ENCODE measurements at places on chromosomes 5 and 9. TPM values are rescaled to one million over a fixed set of nuclear protein-coding genes. Genes with fewer than 3 reads are reported as not detected.

The IL7R gene
- 147 TPM for total RNA-seq

The SPATA31C1 gene
- total RNA-seq, result not detected

The TLR4 gene
- total RNA-seq, result not detected

The C5orf63 gene
- total RNA-seq, result 11.6 TPM

The CCL27 gene
- 0.69 TPM for total RNA-seq

The GLIPR2 gene
- total RNA-seq, result 8.0 TPM

Data from activated naive CD4-positive, alpha-beta T cell treated with anti-CD3 and anti-CD28 coated beads for 36 hours (primary cell).